ENCODE measurements at places on chromosomes 7 and 10. TPM values are rescaled to one million over a fixed set of nuclear protein-coding genes. Genes with fewer than 3 reads are reported as not detected.

The ARHGEF35 gene
- total RNA-seq = 9.0 TPM

The FRAT1 gene
- total RNA-seq = 2.6 TPM

The SLC13A1 gene
- not detected for total RNA-seq

The NKX2-3 gene
- total RNA-seq = not detected

The ASAH2B gene
- 3.8 TPM for total RNA-seq

The NRP1 gene
- 81.2 TPM for total RNA-seq

The TMEM236 gene
- 0.14 TPM for total RNA-seq

The OR2A12 gene
- not detected for total RNA-seq

The PSMC2 gene
- 110 TPM for total RNA-seq

The CCDC172 gene
- total RNA-seq = not detected

The SPDYE9 gene
- total RNA-seq = not detected

The TCF7L2 gene
- total RNA-seq = 3.4 TPM

The SPAG6 gene
- total RNA-seq = 1.2 TPM

Measured in kidney epithelial cell (primary cell).